ENCODE measurements at places on chromosomes 13 and 19. TPM values are rescaled to one million over a fixed set of nuclear protein-coding genes. Genes with fewer than 3 reads are reported as not detected.

MYPOP gene
- 17.5 TPM for total RNA-seq

LACC1 gene
- 1.5 TPM for total RNA-seq

- peaks cover 7% of the 10 kb centered on the region for H3K27me3 ChIP-seq
- peak within 1 kb of the TSS; percentile 81 for H3K27ac ChIP-seq
- H3K4me3 ChIP-seq = peak within 1 kb of the TSS; percentile 78
- peak; percentile 81 for DNase-seq
- peaks cover 18% of the 10 kb centered on the region for H3K36me3 ChIP-seq
- peaks cover 4% of the 10 kb centered on the region for H3K4me1 ChIP-seq
Measured at GRCh38 chr19:57947419-57948134, at the start of gene ZNF256. TSS of gene ZNF256 (minus strand) at chr19:57947706. CDS start at chr19:57947474, 232 bp downstream.

DNA sequence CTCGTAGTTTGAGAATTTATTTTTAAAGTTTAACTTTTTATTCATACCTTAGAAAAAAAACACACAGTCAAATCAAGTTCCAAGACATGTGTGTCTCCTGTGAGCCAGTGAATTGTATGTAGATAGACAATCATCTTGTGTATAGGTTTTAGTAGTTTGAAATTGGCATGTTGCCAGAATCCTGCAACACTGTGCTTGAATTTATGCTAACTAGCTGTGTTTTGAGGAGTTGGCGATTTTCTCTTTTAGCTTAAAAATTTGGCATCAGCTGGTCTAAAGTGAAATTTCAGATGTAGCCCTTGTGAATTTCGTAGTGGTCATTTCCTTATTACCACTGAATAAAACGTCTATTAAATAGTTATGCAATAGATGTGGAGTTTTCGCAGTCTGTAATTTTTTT is 213.2 kb downstream of the ATP8A2 start:
- H3K27ac ChIP-seq = no peak overlapping the region
- H3K36me3 ChIP-seq = no peaks in the 10 kb centered on the region
- no peak overlapping the region for H3K4me3 ChIP-seq

- H3K4me1 ChIP-seq = peaks cover 6% of the 10 kb centered on the region
- no peak overlapping the region for H3K4me3 ChIP-seq
- peak; percentile 37 for DNase-seq
- H3K36me3 ChIP-seq = no peaks in the 10 kb centered on the region
Measured at GRCh38 chr19:16714702-16715287, 4.9 kb upstream of the NWD1 start.

DNA sequence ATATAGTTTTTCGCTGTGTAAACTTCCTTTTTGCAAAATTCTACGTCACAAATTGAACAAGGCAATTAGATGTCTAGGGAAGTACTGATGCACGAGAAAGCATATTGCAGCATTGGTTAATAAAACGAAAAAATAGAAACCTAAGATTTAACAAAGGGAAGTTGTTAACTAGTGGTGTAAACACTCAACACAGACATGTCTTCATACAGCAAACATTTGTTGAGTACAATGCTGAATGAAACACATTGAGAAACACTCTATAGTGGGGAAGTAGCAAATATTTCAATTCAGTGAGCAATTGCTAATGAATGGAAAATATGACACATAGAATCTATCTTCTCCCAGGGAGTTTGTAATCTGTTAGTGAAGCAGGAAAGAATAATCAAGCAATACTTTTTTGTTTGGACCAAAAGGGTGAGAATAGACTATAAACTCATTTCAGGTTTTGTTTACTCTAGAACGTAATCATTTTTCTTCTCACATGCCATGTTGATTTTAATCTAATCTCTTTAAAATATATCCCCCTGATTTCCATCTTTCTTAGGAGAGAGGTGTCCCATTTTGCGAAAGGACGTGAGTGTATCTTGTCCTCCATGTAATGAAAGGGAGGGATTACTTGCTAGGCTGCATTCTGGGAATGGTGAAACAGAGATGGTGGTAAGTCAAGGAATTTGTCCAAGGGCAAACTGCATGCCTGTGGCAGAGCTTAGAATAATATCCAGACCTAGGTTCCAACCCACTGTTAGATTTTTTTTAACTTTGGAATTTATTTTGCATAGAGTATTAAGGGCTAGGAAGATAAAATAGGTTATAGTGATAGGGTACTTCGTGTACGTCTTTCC is 1.7 kb upstream of the ANKRD10 start:
- H3K27ac ChIP-seq = peak overlapping the region; percentile 71
- DNase-seq = no peak
- H3K4me3 ChIP-seq = no peak overlapping the region
- H3K4me1 ChIP-seq = peaks cover 23% of the 10 kb centered on the region
- H3K27me3 ChIP-seq = no peaks in the 10 kb centered on the region
